Airway epithelial cell (primary cell): ENCODE measurements at places on chromosomes 4 and X. TPM values are rescaled to one million over a fixed set of nuclear protein-coding genes. Genes with fewer than 3 reads are reported as not detected.

The DCHS2 gene
- 0.07 TPM in 1 of 2 replicates, not detected in the other for total RNA-seq

The GPR173 gene
- total RNA-seq, result 0.28 TPM in 2 replicates

The UGT2B17 gene
- total RNA-seq, result not detected in 2 replicates

The HPSE gene
- total RNA-seq, result 5.1 and 7.3 TPM in 2 replicates

The CASP3 gene
- 20.1 and 30.1 TPM in 2 replicates for total RNA-seq

The DCAF4L1 gene
- total RNA-seq, result 0.21 TPM in 1 of 2 replicates, not detected in the other

The SEPTIN6 gene
- 5.6 and 8.0 TPM in 2 replicates for total RNA-seq

The CPE gene
- total RNA-seq, result 17.7 and 19.9 TPM in 2 replicates

The MCF2 gene
- 0.05 and 0.42 TPM in 2 replicates for total RNA-seq

The IQCM gene
- total RNA-seq, result not detected in 2 replicates

The CTAG1A gene
- total RNA-seq, result not detected in 2 replicates

The HPRT1 gene
- total RNA-seq, result 13.6 and 18.6 TPM in 2 replicates

The ZDHHC15 gene
- not detected in 2 replicates for total RNA-seq
